ENCODE measurements at places on chromosomes 5 and 9. TPM values are rescaled to one million over a fixed set of nuclear protein-coding genes. Genes with fewer than 3 reads are reported as not detected.

The GARIN3 gene
- not detected for total RNA-seq

The LCN1 gene
- total RNA-seq, result not detected

The RACK1 gene
- 3,177 TPM for total RNA-seq

The CLPTM1L gene
- 104 TPM for total RNA-seq

The SFXN1 gene
- total RNA-seq, result 15.0 TPM

The NPDC1 gene
- 62.2 TPM for total RNA-seq

The JAKMIP2 gene
- total RNA-seq, result 0.23 TPM

The STPG3 gene
- not detected for total RNA-seq

The PCDHB8 gene
- total RNA-seq, result 1.1 TPM

The TEK gene
- total RNA-seq, result 9.2 TPM

The TTLL11 gene
- 9.7 TPM for total RNA-seq

The BSPRY gene
- total RNA-seq, result 56.9 TPM

The CARTPT gene
- not detected for total RNA-seq

The ADAMTS12 gene
- 1.2 TPM for total RNA-seq

Measured in lower leg skin (tissue), 4 donors.